ENCODE measurements at places on chromosomes 3 and 15.

- DNase-seq = no peak
Observed at GRCh38 chr15:60155661-60156060, 151.6 kb downstream of the FOXB1 start.

DNA sequence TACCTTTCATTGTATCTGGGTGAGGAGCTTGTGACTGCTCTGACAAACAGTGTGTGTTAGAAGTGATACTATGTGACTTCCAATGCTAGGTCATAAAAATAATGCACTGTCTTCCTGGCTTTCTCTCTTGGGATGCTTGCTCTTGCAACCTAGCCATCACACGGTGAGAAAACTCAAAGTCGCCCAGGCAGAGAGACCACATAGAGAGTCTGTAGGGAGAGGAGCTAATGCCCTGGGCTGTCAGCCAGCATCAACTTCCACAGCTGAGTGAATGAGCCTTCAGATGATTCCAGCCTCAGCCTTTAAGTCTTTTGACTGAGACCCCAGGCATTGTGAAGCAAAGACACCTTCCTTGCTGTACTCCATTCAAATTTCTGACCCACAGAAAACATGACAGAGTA, 220.6 kb upstream of the SGO1 start:
- DNase-seq = no peak

DNA sequence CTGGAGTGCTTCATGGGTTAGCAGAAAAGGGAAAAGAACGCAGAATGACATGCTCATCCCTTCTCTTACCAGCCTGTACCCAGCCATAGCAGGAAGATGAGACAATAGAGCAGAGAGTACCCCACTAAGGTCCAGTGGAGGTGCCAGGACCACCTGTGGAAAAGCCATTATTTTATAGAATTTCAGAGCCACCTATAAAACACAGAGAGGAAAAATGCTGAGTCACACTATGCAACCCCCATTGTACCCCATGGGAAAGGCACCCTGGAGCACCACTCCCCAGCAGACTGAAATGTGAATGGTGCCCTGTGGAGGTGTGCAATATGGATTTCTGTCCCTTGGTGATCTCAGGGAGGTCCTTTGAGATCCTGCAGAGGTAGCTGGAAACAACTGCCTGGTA, 97.2 kb downstream of the HES1 start:
- no peak for DNase-seq

- no peak for DNase-seq
Observed at GRCh38 chr3:22089284-22089683, 338.3 kb upstream of the ZNF385D start.

GRCh38 chr15:57278439-57278838, 97.9 kb upstream of the CGNL1 start:
- no peak for DNase-seq

GRCh38 chr3:21691036-21691435, 60.0 kb downstream of the ZNF385D start:
- no peak for DNase-seq

DNA sequence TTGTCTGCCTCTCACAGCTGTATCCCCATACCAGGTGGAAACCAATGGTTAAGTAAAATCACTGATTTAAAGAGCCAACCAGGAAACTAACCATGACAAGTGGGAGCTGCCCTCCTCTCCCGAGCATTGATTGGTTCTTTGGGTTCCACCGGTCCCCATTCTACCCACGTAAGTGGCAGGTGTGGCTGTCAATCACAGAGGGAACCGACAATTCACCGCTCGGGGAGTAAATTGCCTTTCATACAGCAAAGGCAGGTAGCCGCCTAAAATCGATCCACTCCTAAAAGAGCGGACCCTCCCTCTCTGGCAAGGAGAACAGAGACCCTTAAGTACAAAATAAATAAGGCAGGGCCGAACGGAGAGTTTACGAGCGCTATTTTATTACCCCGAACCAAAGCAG, 1.2 kb downstream of the ERC2 start:
- DNase-seq = peak; percentile 71

DNA sequence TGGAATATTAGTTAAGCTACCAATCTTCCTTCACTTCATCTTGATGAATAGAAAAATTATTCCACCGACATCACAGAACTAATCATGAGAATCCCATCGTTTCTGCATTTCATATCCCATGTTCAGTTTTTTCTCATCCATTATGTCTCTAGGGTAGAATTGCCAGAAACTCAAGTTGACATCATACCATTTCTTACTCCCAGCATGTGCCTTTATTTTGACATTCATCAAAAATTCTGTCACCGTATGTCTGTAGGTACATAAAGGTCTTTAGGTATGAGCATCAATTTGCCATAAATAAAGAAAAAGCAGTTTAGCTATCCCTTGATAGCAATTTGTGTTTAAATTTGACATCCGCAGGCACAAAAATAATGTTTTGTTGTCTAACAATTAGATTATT, 175.5 kb upstream of the ROBO2 start:
- no peak for DNase-seq

GRCh38 chr3:75938921-75939320, 153.6 kb upstream of the ZNF717 start:
- DNase-seq = no peak

DNA sequence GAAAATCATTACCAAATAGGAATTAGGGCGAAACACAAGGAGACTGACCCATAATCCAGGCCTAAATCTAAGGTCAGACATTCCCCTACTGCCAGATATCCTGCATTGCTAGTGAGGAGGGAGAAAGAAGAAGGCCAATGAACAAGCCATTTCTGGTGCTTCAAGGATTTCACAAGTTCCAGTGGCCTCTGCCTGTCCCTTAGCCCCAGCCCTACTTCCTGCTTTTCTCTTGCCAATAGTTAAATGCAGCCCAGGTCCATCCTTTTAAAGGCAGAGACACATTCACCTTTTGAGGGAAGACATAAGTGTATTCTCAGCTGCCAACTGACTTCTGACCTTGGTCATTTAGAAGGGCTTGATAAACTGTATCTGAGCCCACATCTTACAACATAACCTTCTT, 135.8 kb downstream of the ZNF621 start:
- no peak for DNase-seq

DNA sequence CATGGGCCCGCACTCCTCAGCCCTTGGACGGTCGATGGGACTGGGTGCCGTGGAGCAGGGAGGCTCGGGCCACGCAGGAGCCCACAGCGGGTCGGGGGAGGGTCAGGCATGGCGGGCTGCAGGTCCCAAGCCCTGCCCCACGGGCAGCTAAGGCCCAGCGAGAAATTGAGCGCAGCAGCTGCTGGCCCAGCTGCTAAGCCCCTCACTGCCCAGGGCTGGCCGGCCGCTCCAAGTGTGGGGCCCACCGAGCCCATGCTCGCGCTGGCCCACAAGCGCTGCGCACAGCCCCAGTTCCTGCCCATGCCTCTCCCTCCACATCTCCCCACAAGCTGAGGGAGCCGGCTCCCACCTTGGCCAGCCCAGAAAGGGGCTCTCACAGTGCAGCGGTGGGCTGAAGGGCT, 259.4 kb downstream of the VGLL3 start:
- DNase-seq = no peak

- no peak for DNase-seq
Observed at GRCh38 chr15:90337256-90337655, 14.8 kb upstream of the ZNF774 start.

DNA sequence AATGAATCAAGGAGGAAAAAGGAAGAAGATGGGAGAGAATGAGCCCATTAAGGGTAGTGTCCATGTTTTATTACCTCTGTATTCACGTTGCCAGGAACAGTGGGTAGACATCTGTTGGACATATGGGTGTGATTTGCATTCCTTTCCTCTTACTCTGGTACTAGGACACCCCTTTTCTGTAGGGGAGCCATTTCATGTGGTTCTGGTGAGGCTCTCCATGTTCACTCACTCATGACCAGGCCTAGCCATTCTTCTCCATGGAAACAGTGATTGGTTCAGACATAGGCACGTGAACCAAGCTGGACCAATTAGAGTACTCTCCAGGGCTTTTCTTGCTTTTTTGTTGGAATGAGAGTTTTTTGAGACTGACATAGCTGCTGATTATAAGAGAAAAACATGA, 39.6 kb upstream of the PDCD6IP start:
- DNase-seq = no peak

GRCh38 chr15:80404761-80405553, 775 bp downstream of the ARNT2 start:
- DNase-seq = no peak

DNA sequence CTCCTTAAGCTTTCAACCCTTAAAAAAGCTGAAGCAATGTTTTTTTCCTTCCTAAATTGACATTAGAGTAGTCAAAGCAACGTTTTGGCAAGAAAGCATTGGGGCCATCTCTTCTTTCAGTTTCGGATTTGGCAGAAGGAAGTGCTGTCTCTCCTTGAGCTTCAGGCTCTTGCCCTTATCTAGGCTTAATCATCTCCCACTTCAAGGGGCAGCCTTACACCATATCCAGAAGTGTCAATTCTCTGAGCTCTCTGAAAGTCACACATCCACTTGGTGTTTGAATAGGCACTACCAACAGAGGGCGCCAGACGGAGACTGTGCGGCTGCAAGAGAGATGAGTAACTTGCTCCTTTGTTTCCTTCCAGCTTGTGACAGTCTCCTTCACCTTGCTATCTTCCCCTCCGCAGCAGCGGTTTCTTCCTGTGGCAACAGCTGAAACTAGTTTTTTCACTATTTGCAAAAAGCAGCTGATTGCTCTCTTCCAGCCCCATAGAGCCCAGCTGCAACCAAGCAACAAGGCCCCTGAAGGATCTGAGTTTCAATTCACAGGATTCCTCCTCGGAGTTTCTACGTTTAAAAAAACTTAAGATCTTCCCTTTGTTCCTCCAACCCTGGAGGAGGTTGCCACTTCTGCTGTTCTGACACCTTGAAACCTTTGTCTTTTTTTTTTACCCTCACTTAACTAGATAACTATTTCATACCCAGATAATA, 147.0 kb upstream of the SLCO3A1 start:
- DNase-seq = peak; percentile 28

DNA sequence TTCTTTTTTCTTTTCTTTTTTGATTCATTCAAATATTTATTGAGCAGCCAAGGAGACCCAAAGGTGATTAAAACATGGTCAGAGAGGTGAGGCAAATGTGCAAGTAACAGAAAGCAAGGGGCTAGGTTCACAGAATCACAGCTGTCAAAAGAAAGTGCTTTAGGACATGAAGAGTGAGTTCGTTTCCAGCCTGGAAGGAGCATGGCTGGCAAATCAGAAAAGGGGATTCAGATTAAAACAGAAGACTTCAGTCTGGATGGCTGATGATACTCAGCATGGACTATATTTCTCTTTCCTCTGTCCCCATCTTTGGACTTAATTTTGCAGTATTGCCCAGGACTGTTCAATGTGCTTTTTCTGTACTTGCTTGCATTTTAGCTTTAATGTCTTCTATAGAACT, 151.2 kb downstream of the NR1D2 start:
- no peak for DNase-seq

DNA sequence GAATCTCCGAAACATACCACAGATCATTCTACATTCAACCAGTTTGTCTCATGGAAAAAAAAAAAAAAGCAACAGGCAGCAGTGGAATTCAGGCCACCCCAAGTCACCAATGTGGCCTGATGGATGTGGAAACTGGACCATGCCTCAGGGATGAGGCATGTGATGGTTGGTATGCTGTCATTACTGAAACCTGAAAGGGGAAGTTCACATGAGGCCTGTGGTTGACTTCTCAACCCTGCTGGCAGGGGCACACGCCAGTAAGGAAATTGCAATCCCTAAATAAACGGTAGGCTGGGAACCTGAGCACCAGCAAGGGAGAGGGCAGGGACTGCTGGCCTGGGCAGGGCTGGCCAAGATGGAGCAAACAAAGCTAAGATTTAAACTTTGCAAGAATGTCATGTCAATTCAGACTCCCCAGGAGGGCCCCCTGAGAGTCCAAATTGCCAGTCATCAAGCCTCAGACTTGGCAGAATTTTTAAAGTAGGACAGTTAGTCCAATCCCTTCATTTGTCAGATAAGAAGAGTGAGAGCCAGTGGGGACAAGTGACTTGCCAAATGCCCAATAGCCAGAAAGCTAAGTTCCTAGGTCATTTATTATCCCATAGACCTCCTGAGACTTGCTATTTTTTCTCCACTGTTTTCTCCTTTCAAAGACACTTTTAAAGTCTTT, 310.4 kb downstream of the ERC2 start:
- DNase-seq = no peak

- no peak for DNase-seq
Observed at GRCh38 chr3:172586436-172586835, 63.2 kb upstream of the TNFSF10 start.

DNA sequence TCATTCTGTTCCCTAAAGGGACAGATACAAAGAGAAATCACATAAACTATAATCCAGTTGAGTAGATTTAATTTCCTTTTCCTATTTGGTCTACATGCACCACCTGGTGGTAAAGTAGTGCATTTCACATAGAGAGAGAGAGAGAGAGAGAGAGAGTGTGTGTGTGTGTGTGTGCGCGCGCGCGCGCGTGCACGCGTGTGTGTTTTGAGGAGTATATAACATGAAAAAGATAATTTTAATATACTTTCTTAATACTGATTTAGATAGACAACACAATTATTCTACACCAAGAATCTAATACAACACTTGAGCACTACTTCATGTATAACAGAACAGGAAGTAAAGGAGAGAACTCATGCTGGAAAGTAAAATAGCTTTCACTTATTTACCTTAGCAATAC, 1.1 kb upstream of the FGF7 start:
- peak; percentile 50 for DNase-seq

GRCh38 chr3:171133796-171134569, 107.5 kb upstream of the SLC2A2 start:
- DNase-seq = no peak

DNA sequence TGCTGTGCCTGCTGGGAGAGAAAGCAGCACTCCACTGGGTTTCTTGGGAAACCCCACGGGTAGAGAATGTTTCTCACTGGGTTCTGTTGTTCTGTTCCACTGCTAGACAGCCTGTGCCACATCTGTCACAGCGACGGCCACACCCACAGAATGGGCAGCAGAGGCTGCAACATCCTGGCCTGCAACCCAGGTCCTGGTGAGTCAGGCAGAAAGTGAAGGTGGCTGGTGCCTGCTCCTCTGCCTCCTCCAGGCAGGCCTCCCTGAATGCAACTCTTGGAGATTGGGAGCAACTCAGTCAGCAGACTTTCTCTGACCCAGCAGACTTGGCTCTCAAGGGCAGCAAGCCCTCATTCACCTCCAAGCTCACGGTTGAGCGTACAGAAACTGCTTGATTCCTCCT, 13.0 kb downstream of the C3orf18 start:
- no peak for DNase-seq

GRCh38 chr3:23304424-23304823, 101.3 kb downstream of the UBE2E2 start:
- no peak for DNase-seq

GRCh38 chr3:157652366-157652765, 149.2 kb upstream of the VEPH1 start:
- DNase-seq = no peak

- DNase-seq = no peak
Observed at GRCh38 chr3:173983343-173983742, 585.8 kb downstream of the NLGN1 start.

- DNase-seq = no peak
Observed at GRCh38 chr15:62432702-62433398, 267.8 kb upstream of the C2CD4B start.

All from NCI-H2081 treated with DMSO at 0.1 percent for 48 hours (cell line).